ENCODE measurements at places on chromosomes 5 and 9. TPM values are rescaled to one million over a fixed set of nuclear protein-coding genes. Genes with fewer than 3 reads are reported as not detected.

The CCL19 gene
- not detected for total RNA-seq

The TAF11L10 gene
- not detected for total RNA-seq

The ORM2 gene
- not detected for total RNA-seq

The FCHO2 gene
- total RNA-seq: 2.4 TPM

The CER1 gene
- total RNA-seq: not detected

The SMIM33 gene
- total RNA-seq: 0.22 TPM

The ENTPD2 gene
- total RNA-seq: 0.28 TPM

The PCDHGB5 gene
- total RNA-seq: 0.17 TPM

The ARL10 gene
- total RNA-seq: 7.5 TPM

The SARDH gene
- 1.6 TPM for total RNA-seq

The GPSM1 gene
- total RNA-seq: 11.6 TPM

The G3BP1 gene
- 157 TPM for total RNA-seq

The CCL27 gene
- 3.7 TPM for total RNA-seq

The SERINC5 gene
- 48.3 TPM for total RNA-seq

The BHMT gene
- not detected for total RNA-seq

The FAM221B gene
- not detected for total RNA-seq

The ZNF454 gene
- total RNA-seq: 0.21 TPM

The LHX6 gene
- total RNA-seq: 0.29 TPM

The TTF1 gene
- total RNA-seq: 23.0 TPM

The TAL2 gene
- total RNA-seq: not detected

The PCDHA6 gene
- not detected for total RNA-seq

The CA9 gene
- total RNA-seq: 0.65 TPM

The ITGA1 gene
- total RNA-seq: 4.7 TPM

The PTGES gene
- 0.74 TPM for total RNA-seq

The IGFBPL1 gene
- not detected for total RNA-seq
